ENCODE measurements at places on chromosomes 16 and 17. TPM values are rescaled to one million over a fixed set of nuclear protein-coding genes. Genes with fewer than 3 reads are reported as not detected.

DNA sequence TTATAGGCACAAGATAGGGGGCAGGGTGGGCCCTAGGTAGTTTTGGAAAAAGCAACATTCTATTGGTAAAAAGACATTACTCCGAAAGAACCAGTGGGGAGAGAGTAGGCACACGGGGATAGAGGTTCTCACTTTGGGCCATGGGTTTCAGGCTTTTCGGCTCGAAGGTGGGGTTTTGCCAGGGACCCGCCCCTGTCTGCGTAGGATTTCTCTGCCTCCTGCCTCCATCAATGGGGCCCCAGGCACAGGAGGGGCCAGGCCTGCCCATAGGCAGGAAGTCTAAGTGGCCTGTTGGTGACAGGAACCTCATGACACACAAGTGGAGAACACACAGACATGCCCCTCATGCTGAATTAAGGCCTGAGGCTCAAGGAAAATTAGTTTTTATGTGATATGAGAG lies 57.5 kb downstream of the RNF213 start:
- no peak for DNase-seq

GRCh38 chr17:62648251-62648955 lies 20.9 kb downstream of the MRC2 start:
- no peak for DNase-seq

DNA sequence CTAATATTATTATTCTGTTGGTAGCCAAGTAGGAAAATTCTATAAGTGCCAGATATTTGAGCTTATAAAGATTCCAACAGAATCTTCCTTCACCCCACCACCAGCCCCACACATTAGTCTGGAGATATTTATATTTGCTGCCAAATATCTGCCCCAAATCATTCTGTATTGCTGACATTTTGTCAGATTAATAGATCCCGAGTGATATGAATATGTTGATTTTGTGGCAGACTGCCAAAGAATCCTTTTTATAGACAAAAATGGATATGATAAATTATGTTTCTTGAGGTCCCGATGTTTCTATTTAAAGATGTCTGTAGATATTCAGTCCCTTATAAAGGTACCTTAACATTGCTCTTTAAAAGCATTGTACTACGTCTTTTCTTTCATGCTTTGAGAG lies 162.2 kb upstream of the KCNJ16 start:
- no peak for DNase-seq

DNA sequence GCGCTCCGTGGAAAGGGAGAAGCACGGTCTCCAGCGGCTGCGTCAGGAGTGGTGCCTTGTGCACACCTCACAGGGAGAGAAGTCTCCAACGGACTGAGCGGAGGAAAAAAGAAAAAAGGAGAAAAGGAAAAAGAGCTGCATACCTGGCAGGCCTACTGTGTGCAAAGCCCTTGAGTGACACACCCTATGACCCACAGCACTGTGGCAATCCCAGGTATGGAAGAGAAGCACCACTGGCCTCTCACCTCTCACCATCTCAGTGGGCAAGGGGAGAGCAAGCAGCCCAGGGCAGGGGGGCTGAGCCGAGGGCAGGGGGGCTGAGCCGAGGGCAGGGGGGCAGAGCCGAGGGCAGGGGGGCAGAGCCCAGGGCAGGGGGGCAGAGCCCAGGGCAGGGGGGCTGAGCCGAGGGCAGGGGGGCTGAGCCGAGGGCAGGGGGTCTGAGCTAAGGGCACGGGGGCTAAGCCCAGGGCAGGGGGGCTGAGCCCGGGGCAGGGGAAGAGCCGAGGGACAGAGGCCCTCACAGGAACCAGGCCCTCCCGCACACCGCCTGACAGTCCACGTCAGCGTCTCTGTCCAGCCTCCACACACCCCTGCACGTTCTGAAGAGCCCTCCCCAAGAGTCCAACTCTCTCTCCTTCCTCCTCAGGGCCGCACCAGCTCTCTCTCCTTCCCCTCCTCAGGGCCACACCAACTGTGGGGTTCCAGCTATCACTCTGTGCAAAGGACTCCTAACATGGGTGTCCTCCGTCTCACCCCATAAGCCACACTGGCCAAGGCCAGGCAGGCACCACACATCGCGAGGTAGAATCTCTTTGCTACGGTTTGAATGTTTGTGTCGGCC lies 105.8 kb downstream of the ZNF778 start:
- no peak for DNase-seq

DNA sequence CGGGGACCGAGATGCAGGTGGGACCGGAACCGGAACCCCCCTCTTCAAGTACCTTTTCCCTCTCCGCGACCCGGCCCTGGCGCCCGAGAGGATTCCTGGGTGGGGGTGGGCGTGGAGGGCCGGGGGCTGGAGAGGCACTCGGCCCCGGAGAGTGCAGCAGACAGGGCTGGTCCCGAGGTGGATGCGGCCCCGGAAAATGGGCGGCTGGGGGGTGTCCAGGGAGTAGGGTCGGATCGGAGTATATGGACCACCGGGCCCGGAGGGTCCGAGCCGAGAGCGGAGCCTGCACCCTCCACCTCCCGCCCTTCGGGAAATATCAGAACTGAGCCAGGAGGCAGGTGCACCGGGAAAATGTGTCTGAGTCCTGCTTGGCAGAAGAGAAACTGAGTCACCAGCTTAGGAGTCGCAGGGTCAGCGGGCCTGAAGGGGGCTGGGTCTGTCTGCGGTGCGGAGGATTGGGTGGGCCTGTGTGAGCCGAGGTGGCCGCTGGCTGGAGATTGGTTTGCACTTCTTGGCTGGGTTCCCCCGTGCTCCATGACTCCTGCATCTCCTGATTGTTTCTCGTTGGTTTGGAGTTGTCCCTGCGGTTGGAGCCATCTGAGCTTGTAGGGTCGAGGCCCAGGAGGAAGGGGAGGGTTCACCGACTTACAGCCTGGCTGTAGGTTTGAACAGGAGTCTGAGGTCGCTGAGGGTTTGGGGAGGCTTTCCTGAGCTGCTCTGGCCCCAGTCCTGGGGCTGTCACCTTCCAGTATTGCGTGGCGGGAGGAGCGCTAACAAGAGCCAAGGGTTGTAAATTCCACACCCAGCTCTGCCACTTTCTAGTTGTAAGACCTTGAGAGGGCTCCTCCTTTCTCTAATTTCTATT lies 518 bp downstream of the SH2B1 start:
- DNase-seq, result no peak

GRCh38 chr17:28747801-28748750 lies 4.3 kb downstream of the TRAF4 start:
- DNase-seq, result no peak

- DNase-seq, result peak; percentile 43
Measured at GRCh38 chr16:86457501-86458148, 52.7 kb upstream of the FOXF1 start.

NHERF1 gene
- total RNA-seq, result 568 TPM

PRR11 gene
- 2.0 TPM for total RNA-seq

KRT32 gene
- not detected for total RNA-seq

ZDHHC1 gene
- total RNA-seq, result 23.2 TPM

DHRS7C gene
- total RNA-seq, result not detected

GOSR1 gene
- 44.6 TPM for total RNA-seq

All from mucosa of gallbladder (tissue), 1 donor.